Occipital lobe (tissue), 3 donors: ENCODE measurements at places on chromosomes 5 and 9.

GRCh38 chr5:36526537-36526936 lies 79.9 kb upstream of the SLC1A3 start:
- DNase-seq = no peak

DNA sequence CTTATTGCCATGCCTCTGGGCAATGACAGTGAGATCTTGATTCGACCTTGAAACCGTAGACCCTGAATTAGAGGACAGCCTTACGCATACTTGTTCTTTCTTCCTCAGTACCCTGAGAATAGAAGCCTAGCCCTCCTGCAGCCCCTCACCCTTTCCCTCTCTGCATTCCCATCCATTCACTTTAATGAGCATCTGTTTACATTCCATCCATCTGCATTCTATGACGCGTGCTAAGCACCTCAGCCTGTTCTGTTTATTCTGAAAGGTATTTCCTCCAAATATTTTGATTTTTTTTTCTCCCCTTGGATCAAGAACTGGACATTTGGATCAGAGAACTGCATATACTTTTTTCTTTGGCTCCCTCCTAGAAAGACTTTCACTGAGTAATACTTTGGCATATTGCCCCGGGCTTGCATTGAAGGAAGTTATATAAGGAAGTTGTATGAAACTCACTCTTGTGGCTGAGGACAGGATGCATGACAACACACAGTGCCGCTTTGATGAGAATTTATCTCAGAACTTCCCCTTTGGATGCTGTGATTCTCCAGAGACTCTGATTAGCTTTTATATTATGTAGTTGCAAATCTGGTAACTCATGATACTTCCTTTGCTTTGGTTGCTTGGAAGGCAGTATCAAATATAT lies 15.7 kb downstream of the TMEM8B start:
- DNase-seq = peak; percentile 16

GRCh38 chr5:24235946-24236345 lies 408.8 kb downstream of the CDH10 start:
- DNase-seq = no peak

GRCh38 chr5:2511126-2511525 lies 240.4 kb downstream of the IRX2 start:
- no peak for DNase-seq

- DNase-seq = no peak
Observed at GRCh38 chr5:72067682-72068470, 39.4 kb upstream of the MAP1B start.

- no peak for DNase-seq
Observed at GRCh38 chr5:176943816-176944215, 44.7 kb upstream of the HK3 start.

DNA sequence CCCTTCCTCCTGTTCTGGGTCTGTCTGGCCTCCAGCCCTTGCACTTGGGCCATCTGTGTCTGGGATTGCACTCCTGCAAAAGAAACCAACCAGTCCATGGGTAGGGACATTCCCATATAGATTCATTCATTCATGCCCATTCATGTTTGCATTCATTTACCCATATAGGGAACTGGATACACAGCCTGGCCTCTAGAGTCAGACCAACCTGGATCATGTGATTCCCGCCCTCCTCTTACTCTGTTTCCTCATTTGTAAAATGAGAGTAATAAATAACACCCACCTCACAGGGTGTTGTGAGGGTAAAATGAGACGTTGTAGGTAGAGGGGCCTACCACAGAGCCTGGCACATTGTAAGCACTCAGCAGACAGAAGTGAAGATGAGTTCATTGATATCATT lies 8.5 kb downstream of the PCDH12 start:
- no peak for DNase-seq

GRCh38 chr5:110361471-110361870 lies 365.0 kb downstream of the TMEM232 start:
- no peak for DNase-seq

DNA sequence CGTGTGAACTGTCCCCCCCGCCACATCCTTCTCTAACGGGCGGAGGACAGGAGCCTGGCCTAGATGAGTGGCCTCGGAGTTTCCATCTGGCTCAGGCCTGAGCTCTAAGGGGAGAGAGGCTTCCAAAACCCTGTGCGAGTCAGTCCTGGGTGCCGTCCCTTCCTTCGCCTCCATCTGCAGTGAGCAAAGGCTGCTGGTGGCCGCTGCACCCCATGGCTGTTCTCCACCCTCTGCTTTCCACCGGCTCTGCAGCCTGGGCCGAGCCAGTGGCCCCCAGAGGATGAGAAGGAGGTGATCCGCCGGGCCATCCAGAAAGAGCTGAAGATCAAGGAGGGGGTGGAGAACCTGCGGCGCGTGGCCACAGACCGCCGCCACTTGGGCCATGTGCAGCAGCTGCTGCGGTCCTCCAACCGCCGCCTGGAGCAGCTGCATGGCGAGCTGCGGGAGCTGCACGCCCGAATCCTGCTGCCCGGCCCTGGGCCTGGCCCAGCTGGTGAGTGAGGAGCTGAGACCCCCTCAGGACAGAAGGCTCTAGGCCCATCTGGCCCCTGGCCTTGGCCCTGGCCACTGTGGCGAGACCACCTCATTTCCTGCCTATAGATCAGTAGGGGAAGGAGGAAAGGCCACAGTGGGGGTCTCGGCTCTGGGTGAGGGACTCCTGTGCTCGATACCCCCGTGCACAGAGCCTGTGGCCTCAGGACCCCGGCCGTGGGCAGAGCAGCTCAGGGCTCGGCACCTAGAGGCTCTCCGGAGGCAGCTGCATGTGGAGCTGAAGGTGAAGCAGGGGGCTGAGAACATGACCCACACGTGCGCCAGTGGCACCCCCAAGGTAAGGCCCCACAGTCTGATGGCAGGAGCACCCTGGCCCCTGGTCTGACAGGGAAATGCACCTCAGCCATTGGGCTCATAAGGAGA lies 3.0 kb downstream of the PKN3 start:
- no peak for DNase-seq

DNA sequence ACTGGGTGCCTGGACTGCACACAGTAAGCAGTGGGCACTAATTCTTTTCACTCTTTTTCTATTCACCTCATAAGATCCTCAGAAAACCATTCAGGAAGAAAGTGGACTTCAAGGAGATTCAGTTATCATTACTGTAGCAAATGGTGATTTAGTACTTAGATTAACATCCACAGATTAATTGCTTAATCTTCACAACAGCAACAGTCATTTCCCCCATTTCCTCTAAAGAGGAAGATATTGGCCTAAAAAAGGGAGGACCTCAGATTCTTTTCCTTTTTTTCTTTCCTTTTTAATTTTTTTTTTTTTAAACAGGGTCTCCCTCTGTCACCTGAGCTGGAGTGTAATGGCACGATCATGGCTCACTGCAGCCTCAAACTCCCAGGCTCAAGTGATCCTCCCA lies 64.4 kb downstream of the AUH start:
- DNase-seq = no peak

GRCh38 chr5:170484459-170484831 lies 19.4 kb upstream of the KCNIP1 start:
- no peak for DNase-seq

GRCh38 chr5:72245951-72246532 lies 74.0 kb downstream of the MRPS27 start:
- DNase-seq = no peak

GRCh38 chr5:115599502-115599901 lies 2.8 kb downstream of the TICAM2 start:
- DNase-seq = no peak

DNA sequence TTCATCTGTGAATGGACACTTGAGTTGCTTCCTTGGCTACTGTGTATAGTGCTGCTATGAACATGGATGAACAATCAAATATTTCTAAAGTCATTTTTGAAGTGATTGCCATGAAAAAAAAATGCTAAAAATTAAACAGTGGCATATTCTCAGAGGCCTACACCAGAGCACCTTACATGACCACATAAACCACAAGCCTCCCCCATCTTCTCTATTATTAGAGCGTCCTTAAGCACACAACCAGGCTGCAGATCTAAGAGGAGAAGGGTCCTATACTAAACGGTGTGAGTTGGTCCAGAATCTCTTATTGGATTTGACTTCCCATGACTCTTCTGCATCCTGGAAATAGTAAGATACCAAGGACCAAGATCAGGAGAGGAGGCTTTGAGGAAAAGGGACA lies 34.3 kb downstream of the PCA3 start:
- no peak for DNase-seq

DNA sequence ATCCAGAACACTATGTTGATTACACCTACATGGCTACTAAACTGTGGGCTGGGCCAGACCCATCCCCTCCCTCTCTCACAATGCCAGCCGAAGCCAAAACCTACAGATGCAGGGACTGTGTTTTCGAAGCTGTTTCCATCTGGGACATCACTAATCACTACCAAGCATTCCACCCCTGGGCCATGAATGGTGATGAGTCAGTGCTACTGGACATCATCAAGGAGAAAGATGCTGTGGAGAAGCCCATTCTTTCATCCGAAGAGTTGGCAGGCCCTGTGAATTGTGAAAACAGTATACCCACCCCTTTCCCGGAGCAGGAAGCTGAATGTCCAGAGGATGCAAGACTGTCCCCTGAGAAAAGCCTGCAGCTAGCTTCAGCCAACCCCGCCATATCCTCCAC lies 65.0 kb downstream of the ZNF462 start:
- no peak for DNase-seq

DNA sequence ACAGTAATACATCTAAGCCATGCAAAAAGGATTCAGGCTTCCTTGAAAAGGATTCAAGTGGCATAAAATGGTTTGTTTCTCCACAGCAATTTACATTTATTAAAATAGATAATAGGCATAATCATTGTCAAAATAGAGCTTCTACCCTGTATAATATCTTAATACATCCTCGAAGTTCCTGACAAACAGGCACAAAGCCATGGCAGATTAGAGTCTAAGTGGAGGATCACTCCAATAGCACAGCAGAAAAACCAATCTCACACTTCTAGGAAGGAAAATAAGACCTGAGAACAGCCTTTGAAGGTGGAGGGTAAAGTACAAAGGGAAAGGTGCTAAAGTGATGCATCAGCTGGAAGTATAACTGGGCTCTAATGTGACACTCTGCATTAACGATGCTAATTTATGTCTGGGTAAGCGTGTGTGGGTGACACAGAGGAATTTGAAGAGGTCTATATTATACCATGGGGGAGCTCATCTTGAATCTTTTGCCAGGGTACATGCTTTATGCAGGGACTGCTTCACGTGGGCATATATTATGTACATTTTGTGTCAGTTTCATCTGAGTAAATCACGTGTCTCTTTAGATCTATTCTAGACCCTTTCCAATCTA lies 28.8 kb downstream of the PPP2R2B start:
- no peak for DNase-seq

GRCh38 chr9:4366591-4367330 lies 66.9 kb upstream of the GLIS3 start:
- DNase-seq = peak; percentile 48

GRCh38 chr5:159309689-159310433 lies 20.4 kb downstream of the IL12B start:
- DNase-seq = no peak

- DNase-seq = no peak
Observed at GRCh38 chr9:23723672-23724071, 102.4 kb downstream of the ELAVL2 start.

GRCh38 chr9:136058084-136058483 lies 37.0 kb downstream of the NACC2 start:
- DNase-seq = no peak

- peak; percentile 32 for DNase-seq
Observed at GRCh38 chr9:111414406-111414805, 69.8 kb downstream of the ECPAS start.

GRCh38 chr5:148825716-148826052 lies 727 bp upstream of the ADRB2 start:
- DNase-seq = no peak

GRCh38 chr9:128077847-128078503 lies 9.9 kb downstream of the SLC25A25 start:
- DNase-seq = no peak

DNA sequence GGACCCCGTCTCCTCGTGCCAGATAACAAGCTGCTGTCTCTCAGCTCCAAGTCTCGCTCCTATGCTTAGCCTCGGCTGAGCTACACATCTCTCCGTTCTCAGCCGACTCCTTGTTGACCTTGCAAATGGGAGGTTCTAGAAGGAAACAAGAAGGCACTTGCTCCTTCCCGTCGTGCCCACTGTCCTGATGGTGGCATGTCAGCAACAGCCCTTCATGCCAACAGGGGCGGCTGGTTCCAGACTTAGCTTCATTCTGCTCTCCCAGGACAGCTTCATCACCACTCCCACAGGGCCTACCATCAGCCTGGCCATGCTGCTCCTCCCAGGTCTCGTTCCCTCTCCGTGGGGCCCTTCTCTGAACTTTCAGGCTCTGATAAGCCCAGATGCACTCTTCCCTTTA lies 13.0 kb upstream of the RASGEF1C start:
- DNase-seq = no peak

GRCh38 chr9:125635888-125636287 lies 71.1 kb downstream of the MAPKAP1 start:
- DNase-seq = no peak

- no peak for DNase-seq
Observed at GRCh38 chr5:34858790-34859189, 19.8 kb downstream of the TTC23L start.

DNA sequence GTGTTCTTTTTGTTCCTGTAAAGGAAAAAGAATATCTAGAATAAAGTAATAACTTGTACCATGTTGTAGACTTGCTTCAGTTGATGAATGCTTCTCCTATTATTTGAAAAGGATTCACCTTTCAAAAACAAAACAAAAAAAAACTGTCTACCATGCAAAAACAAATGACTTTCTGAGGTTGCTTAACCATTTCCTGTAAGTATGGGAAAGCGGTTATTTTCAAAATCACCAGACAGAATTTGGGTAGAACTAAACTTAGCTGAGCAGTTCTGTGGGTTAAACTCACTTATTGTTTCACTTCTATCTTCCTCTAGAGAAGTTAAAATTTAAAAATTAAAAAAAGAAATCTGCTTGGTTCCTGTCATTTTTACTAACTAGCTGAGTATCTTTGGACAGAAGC lies 25.2 kb downstream of the LNPEP start:
- no peak for DNase-seq

- no peak for DNase-seq
Observed at GRCh38 chr9:93058355-93059010, at the start of gene SUSD3. Gene SUSD3, plus strand, starts transcription at chr9:93058701. Its CDS starts 42 bp downstream, at chr9:93058743.

DNA sequence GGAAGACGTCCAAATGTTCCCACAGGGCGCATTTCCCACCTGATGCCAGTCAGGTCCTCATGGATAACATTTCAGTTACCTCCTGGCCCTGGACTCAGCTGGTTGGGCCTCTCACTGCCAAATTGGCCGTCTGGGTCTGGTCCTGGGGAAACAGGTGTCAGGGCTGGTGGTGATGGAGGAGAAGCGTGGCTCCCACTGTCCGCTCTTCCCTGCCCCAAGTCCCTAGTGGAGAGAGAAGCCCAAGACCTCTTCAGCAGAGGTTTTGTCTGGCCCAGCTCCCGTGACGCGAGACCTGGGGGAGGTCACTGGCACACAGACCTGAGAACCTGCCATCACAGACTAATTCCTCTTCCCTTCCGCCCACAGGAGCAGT lies 27.8 kb upstream of the PRDM12 start:
- DNase-seq = no peak

- no peak for DNase-seq
Observed at GRCh38 chr5:124454081-124454480, 292.4 kb downstream of the ZNF608 start.

GRCh38 chr9:125997196-125997823 lies 250.1 kb downstream of the PBX3 start:
- no peak for DNase-seq
